HFFc6 (cell line): ENCODE measurements at places on chromosomes 1 and 21. TPM values are rescaled to one million over a fixed set of nuclear protein-coding genes. Genes with fewer than 3 reads are reported as not detected.

The S100A2 gene
- 9.1 to 10.3 TPM (median 10.1 TPM) in 3 replicates for total RNA-seq

The THEMIS2 gene
- 1.0 to 4.1 TPM (median 1.5 TPM) in 3 replicates for total RNA-seq

The TNFSF18 gene
- 0.09 to 0.32 TPM (median 0.14 TPM) in 3 replicates for total RNA-seq

The IGSF21 gene
- not detected in 3 replicates for total RNA-seq

The SPOCD1 gene
- 34.9 to 37.0 TPM (median 36.6 TPM) in 3 replicates for total RNA-seq

The NAXE gene
- 74.0 and 74.9 TPM in 2 replicates for total RNA-seq

- H3K27me3 ChIP-seq = no peaks in the 10 kb centered on the region; the same call in 1 of the 2 replicates
- H3K36me3 ChIP-seq = no peaks in the 10 kb centered on the region
- no peak overlapping the region for H3K4me3 ChIP-seq
Observed at GRCh38 chr1:108665771-108666170, 4.9 kb upstream of the HENMT1 start.

- peak; percentile 39 for DNase-seq
- H3K4me3 ChIP-seq = no peak overlapping the region
- no peaks in the 10 kb centered on the region; the same call in 1 of the 2 replicates for H3K4me1 ChIP-seq
- no peak overlapping the region for H3K27ac ChIP-seq
- no peaks in the 10 kb centered on the region for H3K36me3 ChIP-seq
- H3K27me3 ChIP-seq = no peaks in the 10 kb centered on the region; the same call in 1 of the 2 replicates
Observed at GRCh38 chr1:115052454-115053083, 22.9 kb downstream of the TSHB start.

- H3K27ac ChIP-seq = no peak overlapping the region
- H3K36me3 ChIP-seq = no peaks in the 10 kb centered on the region
- H3K27me3 ChIP-seq = peaks cover 2% of the 10 kb centered on the region; the same call in 1 of the 2 replicates
- H3K4me3 ChIP-seq = no peak overlapping the region
Observed at GRCh38 chr21:35370071-35370470, 321.0 kb upstream of the RUNX1 start.

DNA sequence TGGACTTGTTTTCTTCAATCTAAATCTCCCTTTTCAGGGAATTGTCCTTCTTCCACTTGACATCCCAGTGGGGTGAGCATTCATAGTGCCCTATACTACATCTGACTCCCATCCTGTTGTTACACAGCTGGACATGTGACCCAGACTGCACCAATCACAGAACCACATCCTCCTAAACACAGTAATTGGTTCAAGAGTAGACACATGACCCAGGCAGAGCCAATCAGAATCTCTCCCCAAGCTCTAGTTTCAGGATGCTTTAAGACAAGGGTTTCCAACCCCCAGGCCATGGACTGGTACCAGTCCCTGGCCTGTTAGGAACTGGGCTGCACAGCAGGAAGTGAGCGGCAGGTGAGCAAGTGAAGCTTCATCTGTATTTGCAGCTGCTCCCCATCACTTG is 5.6 kb upstream of the DDOST start:
- no peaks in the 10 kb centered on the region; the same call in 1 of the 2 replicates for H3K27me3 ChIP-seq
- H3K27ac ChIP-seq = no peak overlapping the region
- H3K4me1 ChIP-seq = peaks cover 11% of the 10 kb centered on the region
- H3K4me3 ChIP-seq = no peak overlapping the region
- peaks cover 6% of the 10 kb centered on the region for H3K36me3 ChIP-seq

GRCh38 chr1:46797696-46798470 is 963 bp upstream of the CYP4B1 start:
- H3K36me3 ChIP-seq = 0 out of 2 replicates have a peak, but pooled peaks cover 3% of the 10 kb centered on the region
- no peak for DNase-seq
- no peak overlapping the region for H3K27ac ChIP-seq
- H3K4me1 ChIP-seq = no peaks in the 10 kb centered on the region
- H3K4me3 ChIP-seq = no peak overlapping the region

GRCh38 chr1:186937016-186937670 is 108.4 kb downstream of the PLA2G4A start:
- no peaks in the 10 kb centered on the region for H3K36me3 ChIP-seq
- no peak for DNase-seq
- H3K27ac ChIP-seq = no peak overlapping the region

GRCh38 chr1:230124186-230125128 is 57.4 kb downstream of the GALNT2 start:
- H3K36me3 ChIP-seq = peaks cover 16% of the 10 kb centered on the region
- no peak overlapping the region for H3K4me3 ChIP-seq
- H3K27ac ChIP-seq = peak overlapping the region; percentile 83
- H3K27me3 ChIP-seq = no peaks in the 10 kb centered on the region; the same call in 1 of the 2 replicates

GRCh38 chr21:42997053-42997452 is 22.7 kb downstream of the PKNOX1 start:
- H3K4me1 ChIP-seq = peaks cover 44% of the 10 kb centered on the region
- peak; percentile 92 for DNase-seq
- H3K27ac ChIP-seq = peak overlapping the region; percentile 83

- no peak overlapping the region for H3K27ac ChIP-seq
- peaks cover 11% of the 10 kb centered on the region; the same call in 1 of the 2 replicates for H3K36me3 ChIP-seq
- DNase-seq = no peak
Observed at GRCh38 chr1:239947801-239948200, 143.9 kb upstream of the FMN2 start.

GRCh38 chr1:5748286-5749225 is 243.7 kb downstream of the NPHP4 start:
- H3K36me3 ChIP-seq = no peaks in the 10 kb centered on the region; the same call in 1 of the 2 replicates
- no peaks in the 10 kb centered on the region for H3K4me1 ChIP-seq
- H3K27me3 ChIP-seq = peaks cover 8% of the 10 kb centered on the region
- H3K27ac ChIP-seq = no peak overlapping the region
- DNase-seq = no peak

GRCh38 chr1:156463874-156464273 is 36.7 kb downstream of the MEF2D start:
- H3K27ac ChIP-seq = no peak overlapping the region
- H3K36me3 ChIP-seq = peaks cover 29% of the 10 kb centered on the region
- H3K27me3 ChIP-seq = peaks cover 10% of the 10 kb centered on the region

GRCh38 chr21:36657999-36658398 is 40.9 kb upstream of the SIM2 start:
- no peak overlapping the region for H3K4me3 ChIP-seq
- no peak overlapping the region for H3K27ac ChIP-seq
- H3K4me1 ChIP-seq = peaks cover 7% of the 10 kb centered on the region

DNA sequence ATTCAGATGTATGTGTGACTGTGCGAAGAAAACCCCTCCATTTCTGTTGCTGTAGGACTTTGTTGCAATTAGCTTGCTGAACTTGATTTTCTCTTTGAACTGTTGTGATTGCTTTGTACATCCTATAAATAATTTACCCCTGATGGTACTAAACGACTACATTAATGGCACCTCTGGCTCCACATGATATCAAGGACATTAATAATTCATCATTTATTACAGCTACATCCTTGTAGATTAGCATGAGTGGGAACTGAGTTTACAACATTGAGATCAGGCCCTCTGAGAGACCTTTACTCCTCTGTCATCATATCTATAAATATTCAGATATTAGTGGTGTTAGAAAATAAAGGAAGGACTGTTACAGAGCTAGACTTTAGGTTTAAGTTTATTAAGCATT is 13.5 kb downstream of the LRIG2 start:
- H3K27me3 ChIP-seq = no peaks in the 10 kb centered on the region
- DNase-seq = no peak
- H3K36me3 ChIP-seq = peaks cover 8% of the 10 kb centered on the region
- H3K4me1 ChIP-seq = peaks cover 11% of the 10 kb centered on the region
- H3K27ac ChIP-seq = no peak overlapping the region

DNA sequence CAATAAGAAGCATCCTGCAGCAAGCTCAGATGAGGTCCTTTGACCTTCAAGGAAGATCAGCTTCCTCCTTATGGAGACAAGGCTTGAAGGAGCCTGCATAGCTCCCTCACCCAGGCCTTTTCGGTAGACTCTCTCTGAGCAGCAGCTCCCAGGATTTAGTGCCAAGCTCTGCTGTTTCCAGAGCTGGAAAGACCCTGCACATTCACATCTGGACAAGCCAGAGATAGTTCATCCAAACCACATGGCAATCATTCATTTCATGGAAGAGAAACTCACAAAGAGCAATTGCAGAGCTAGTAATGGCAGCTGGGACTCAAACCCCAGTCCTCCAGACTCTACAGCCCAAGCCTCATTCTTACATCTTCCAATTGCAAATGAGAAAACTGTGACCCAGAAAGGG is 76.4 kb upstream of the EDN2 start:
- H3K27ac ChIP-seq = no peak overlapping the region
- H3K4me1 ChIP-seq = peaks cover 7% of the 10 kb centered on the region; the same call in 1 of the 2 replicates
- peaks cover 14% of the 10 kb centered on the region for H3K36me3 ChIP-seq
- H3K4me3 ChIP-seq = no peak overlapping the region
- no peak for DNase-seq
- H3K27me3 ChIP-seq = no peaks in the 10 kb centered on the region; the same call in 1 of the 2 replicates

DNA sequence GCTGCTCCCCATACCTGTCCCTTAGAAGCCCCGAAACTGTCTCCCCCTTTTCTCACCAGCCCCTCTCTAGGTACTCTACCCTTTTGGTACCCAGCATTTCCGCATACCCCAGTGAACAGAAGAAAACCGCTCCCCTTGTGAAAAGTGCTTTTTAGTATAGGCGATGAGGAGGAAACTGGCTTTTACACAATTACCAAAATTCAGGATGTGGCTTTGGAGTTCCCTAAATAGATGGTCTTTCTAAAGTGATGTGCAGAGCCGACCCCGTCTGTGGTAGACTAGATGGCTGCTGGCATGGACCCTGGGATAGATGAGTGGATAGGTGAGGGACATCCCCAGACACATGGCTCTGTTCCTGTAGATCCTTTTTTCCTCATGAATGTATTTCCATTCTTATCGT is 2.6 kb upstream of the PER3 start:
- H3K36me3 ChIP-seq = peaks cover 23% of the 10 kb centered on the region
- peaks cover 9% of the 10 kb centered on the region for H3K4me1 ChIP-seq
- DNase-seq = no peak
- H3K4me3 ChIP-seq = no peak overlapping the region
- peaks cover 3% of the 10 kb centered on the region for H3K27me3 ChIP-seq

- peaks cover 8% of the 10 kb centered on the region; the same call in 1 of the 2 replicates for H3K4me1 ChIP-seq
- no peak overlapping the region for H3K27ac ChIP-seq
- H3K4me3 ChIP-seq = no peak overlapping the region
- DNase-seq = peak; percentile 35
Observed at GRCh38 chr21:36422279-36423098, 37.3 kb downstream of the CHAF1B start.

DNA sequence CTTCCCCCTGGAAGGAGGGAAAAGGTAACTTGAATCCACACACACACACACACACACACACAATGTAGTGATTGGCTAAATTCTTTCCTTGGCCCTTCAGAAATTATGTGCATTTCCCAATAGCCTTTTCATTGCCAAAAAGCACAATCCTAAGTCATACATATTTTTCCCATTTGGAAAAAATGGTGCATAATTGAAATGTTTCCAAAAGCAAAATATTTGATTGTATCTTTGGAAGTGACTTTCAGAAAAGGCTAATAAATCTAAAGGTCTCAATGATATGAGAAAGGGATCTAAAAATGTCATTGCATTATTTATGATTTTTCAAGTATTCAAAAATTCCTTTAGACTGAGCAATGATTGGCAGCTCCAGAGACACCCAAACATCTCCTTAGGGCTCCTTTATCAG is 43.5 kb upstream of the NEK7 start:
- peaks cover 40% of the 10 kb centered on the region for H3K4me1 ChIP-seq
- H3K36me3 ChIP-seq = no peaks in the 10 kb centered on the region
- H3K4me3 ChIP-seq = no peak overlapping the region
- no peaks in the 10 kb centered on the region; the same call in 1 of the 2 replicates for H3K27me3 ChIP-seq
- DNase-seq = peak; percentile 80

GRCh38 chr1:230371923-230372703 is 54.0 kb downstream of the PGBD5 start:
- no peak overlapping the region for H3K4me3 ChIP-seq
- H3K27ac ChIP-seq = no peak overlapping the region
- peaks cover 6% of the 10 kb centered on the region; the same call in 1 of the 2 replicates for H3K4me1 ChIP-seq

DNA sequence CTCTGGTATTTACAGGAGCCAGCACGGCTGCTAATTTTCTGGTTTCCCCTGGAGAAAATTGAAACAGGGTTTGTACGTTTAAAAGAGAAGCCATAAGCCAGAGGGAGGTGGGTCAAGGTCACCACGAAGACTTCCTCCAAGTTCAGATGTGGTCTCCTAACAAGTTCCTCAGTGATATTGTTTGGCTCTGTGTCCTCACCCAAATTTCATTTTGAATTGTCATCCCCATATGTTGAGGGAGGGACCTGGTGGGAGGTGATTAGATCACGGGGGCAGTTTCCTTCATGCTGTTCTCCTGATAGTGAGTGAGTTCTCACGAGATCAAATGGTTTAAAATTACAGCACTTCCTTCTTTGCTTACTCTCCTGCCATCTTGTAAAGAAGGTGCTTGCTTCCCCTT is 295.4 kb upstream of the DAB1 start:
- no peak overlapping the region for H3K27ac ChIP-seq
- no peak overlapping the region for H3K4me3 ChIP-seq
- DNase-seq = no peak

DNA sequence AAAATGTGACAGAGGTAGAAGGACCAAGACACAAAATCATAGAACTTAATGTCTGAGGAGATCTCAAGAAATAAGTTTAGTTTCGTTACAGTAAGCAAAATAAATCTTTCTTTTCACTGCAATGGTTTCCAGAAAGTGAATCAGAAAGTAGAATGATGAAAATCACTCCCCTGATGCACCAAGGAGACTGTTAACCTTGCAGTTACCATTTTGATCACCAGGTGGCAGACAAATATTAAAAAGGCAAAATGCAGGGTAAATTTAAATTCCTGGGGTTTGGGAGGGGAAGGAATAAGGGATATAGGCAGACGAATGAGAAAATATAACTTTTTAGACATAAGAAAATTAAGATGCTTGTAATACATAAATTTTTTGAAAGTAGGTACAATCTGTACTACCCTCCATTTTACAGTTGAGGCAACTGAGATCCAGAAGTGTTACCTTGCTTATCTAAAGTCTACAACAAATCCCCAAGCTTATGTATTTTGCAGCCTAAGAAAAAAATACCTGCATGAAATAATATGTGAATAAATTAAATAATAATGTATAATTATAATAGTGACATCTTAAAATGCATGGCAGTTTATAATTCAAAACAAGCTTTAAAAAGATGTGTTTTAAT is 253.2 kb downstream of the CRB1 start:
- no peak overlapping the region for H3K4me3 ChIP-seq
- no peaks in the 10 kb centered on the region for H3K36me3 ChIP-seq
- peak; percentile 46 for DNase-seq
- H3K27me3 ChIP-seq = no peaks in the 10 kb centered on the region
- no peak overlapping the region for H3K27ac ChIP-seq
- 0 out of 2 replicates have a peak, but pooled peaks cover 4% of the 10 kb centered on the region for H3K4me1 ChIP-seq
